ENCODE measurements at places on chromosomes 1 and 21. TPM values are rescaled to one million over a fixed set of nuclear protein-coding genes. Genes with fewer than 3 reads are reported as not detected.

GRCh38 chr1:38071312-38072256 lies 25.0 kb upstream of the POU3F1 start:
- peak; percentile 28 for DNase-seq

SPATA17 gene
- 1.4 TPM for polyA plus RNA-seq

CFAP74 gene
- polyA plus RNA-seq = not detected

FHAD1 gene
- polyA plus RNA-seq = 0.09 TPM

DNA sequence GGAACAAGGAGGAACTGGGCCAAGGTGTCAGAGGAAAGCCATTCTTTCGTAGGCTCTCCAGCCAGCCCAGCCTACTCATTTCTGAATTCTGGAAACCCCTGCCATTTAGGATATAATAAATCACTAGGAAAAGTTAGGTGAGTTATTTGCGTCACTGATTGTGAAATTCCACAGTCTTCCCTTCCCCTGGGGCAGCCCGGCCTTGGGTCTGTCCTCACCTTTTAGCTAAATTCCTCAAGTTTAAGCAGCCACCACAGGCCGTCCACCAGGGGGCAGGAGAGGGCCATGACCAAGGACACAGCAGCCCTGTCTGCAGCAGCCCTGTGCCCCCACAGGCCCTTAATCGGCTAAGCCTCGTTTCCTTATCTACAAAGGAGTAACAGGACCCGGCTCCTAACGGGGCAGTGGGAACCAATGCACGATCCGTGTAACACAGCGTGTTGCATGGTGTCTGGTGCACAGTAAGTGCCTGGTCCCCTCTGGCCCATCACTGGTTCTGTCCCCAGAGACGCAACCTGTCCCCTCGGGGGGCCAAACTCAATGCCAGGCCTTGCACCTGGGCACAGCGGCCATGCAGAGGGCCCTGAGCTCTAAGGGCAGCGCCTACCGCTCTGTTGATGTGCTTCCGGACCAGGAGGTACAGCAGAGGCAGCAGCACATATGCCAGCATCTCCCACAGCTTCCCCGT lies 18.1 kb downstream of the GPR157 start:
- peak; percentile 93 for DNase-seq

CD84 gene
- polyA plus RNA-seq = not detected

ETS2 gene
- 61.4 TPM for polyA plus RNA-seq

USF1 gene
- polyA plus RNA-seq = 40.7 TPM

GRCh38 chr1:4685523-4685865 lies 31.1 kb downstream of the AJAP1 start:
- DNase-seq = no peak

GRCh38 chr21:41545500-41546359 lies 37.8 kb upstream of the TMPRSS2 start:
- DNase-seq = no peak

- no peak for DNase-seq
Observed at GRCh38 chr1:222009105-222009730, 267.3 kb upstream of the DUSP10 start.

RHD gene
- not detected for polyA plus RNA-seq

AGL gene
- polyA plus RNA-seq = 5.6 TPM

GRCh38 chr1:167305706-167306277 lies 85.1 kb downstream of the POU2F1 start:
- no peak for DNase-seq

ELAPOR1 gene
- polyA plus RNA-seq = 0.21 TPM

DNA sequence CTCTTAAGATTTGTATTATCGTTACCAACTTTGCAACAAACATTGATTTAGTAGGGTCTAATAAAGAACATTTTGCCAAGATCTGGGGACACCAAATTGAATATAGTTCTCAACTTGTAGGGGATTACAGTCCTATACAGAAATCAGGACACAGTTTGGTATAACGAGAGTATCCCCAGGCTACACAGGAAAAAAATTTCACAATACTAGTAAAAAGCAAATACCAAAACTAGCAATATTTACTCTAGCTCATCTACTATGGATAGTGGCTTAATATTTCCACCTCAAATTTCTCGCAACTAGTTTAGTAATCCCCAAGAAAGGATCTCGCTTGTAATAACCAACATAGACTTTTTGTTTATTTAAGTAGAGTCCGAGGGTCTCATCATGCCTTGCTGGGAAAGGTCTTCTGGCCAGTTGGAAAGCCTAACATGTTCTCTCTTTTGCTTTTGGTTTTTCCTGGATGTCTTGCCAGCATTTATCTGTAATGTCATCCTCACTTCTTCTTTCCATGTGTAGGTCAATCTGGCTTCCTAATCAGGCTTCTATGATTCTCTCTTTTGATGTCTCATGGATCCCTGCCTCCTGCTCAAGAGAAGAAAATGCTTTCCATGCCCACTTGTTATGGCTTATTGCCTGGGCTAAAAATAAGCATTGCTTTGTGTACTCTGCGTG lies 104.7 kb upstream of the KCNK2 start:
- no peak for DNase-seq

DNA sequence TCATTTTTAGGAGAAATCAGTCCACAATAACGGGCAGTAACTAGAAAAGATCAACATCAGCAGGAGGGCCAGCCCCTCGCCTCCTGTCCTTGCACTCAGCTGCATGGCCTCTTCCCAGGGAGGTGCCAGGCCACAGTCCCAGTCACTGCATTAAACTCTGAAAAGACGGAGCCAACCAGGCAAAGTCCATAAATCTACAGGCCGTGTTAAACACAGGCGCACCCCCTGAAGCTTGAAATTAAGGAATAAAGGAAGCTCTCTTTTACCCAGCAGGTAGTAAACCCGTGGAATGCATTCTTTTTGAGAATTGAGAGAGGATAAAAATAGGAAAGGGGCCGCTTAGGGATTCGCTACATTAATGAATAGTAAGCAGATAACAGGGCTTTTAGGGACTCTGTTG lies 18.4 kb downstream of the H6PD start:
- DNase-seq = no peak

All from keratinocyte (primary cell).